ENCODE measurements at places on chromosomes 7 and 10.
A peak's percentile ranks its signal among the peaks of the same experiment; 100 is the strongest.

DNA sequence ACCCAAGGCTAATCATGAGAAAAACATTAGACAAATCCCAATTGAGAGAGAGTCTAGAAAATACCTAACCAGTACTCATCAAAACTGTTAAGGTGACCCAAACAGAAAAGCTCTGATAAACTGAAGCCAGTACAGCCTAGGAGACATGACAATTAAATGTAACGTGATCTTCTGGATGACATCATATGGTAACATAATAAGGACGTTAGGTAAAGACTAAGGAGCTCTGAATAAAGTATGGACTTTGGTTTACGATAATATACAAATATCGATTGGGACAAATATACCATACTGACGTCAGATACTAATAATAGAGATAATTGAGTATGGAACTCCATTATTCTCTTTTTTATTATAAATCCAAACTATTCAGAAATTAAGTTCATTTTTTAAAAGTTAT lies 561.1 kb upstream of the STEAP1 start:
- DNase-seq, result no peak

DNA sequence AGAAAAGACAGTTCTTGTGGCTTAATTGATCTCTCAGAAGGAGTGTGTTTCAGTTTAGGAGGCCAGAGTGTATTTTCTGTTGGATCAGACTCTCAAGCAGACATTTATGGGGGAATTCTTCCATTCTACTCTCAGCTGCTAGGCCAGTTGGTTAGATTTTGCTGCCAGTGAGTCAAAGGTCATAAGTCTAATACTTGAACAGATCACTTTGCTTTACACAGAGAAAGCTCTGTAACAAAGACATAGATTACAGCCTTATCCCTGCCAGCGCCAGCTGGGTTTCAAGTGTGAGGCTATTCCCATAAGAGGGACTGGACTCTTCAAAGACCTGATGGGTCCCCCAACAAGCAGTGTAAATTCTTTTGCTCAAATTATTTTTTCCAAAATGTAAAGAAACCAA lies 145.6 kb upstream of the SEMA3C start:
- DNase-seq, result no peak

GRCh38 chr10:46527241-46527811 lies 29.1 kb downstream of the GPRIN2 start:
- no peak for DNase-seq

DNA sequence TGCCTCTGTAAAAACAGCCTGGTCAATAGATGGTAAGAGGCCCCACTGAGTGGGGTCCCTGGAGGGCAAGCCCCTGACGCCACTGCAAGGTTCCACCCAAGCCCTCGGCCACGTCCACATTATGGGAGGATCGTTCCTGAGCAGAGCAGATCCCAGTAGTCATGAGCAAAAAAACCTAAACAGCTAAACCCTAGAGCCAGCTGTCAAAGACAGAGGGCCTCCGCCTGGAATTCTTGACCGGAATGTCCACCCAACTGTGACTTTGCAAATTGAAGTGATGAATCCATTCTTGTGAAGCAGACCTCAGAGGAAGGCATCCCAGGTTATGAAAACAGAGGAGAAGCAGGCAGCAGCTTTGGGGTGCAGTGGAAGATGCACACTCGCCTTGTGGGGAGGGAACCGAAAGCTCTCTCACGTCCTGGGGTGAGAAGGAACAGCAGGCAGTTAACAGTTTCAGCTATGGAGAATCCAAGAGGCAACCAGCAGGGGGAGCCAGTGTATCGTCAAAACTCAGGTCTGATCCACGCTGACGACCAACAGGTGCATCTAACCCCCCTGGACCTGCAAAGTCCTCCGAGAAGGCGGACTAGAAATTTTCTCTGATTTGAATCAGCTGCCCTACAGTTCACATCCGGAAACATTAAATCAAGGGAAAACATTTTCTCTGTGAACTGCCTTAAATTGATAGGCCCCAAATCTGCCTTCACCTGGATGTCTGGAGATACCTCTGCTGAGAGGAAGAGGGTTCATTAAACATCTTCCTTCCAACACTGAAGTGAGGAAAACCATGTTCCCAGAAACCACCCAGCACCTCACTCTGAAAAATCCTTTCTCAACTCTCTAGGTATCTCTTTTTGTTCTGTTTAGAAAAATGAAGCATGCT lies 139.1 kb upstream of the PFKP start:
- DNase-seq, result peak; percentile 29

DNA sequence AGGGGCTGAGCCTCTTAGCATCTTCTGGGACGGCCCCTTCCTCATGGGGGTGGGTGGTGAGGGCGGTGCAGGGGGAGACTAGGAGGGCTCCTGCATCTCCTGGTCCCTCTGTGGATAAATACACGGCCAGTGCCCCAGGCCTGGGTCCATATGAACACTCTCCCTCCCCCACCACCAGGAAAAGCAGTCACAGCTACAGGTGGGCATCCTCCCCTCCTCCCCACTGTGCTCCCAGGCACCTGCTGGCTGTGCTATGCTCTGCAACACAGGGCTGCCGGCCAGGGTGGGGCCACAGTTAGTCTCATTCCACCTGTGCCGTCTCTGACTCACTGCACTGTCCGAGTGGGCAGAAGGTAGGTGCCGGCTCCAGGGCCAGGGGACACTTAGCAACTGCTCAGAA lies 87.3 kb upstream of the INSIG1 start:
- no peak for DNase-seq
